Activated T-helper 1 cell treated with anti-CD3 and anti-CD28 coated beads, Interleukin-12 subunit alpha, Interleukin-12 subunit beta, Interleukin-2, Interleukin-4 antibody, amounts not matched to agents 30 ng/mL and 10 ng/mL and 1 ng/mL, durations not matched to agents 14 hours and 24 hours and 36 hours (primary cell): ENCODE measurements at places on chromosomes 7 and 10.

DNA sequence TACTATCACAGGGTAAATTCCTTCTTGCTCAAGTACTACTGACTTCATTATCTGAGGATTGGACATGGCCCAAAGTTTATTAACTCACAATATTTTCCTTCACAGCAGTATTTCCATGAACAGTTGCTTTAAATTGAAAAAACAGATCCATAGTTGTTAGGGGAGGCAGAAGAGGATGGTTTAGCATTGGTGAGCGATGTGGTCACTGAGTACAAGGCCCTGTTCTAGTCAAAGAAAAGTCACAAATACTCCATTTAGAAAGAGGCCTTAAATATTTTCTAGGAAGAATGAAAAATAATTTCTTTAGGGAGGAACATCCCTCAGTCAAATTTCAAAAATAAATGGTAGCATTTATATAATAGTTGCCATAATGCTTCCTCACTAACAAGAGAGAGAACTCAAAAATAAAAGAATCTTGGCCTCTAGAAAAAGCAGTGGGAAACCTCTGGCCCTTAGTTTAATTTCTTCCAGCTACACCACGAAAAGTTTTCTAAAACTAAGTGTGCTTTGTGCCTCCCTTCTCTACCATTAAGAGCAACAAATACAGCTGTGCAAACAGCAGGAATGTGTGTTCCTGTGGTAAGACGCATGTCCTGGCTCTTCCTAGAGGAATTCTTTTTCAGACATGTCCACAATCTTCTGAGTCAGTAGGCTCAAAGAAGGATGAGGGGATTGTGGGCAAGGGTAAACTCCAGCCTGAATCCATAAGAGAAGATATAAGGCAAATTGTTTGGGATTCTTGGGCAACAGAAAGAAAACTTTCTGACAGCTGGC lies 105.7 kb downstream of the HOXA1 start:
- DNase-seq: no peak

GRCh38 chr7:6545398-6546126 lies 5.7 kb downstream of the GRID2IP start:
- no peak for DNase-seq

DNA sequence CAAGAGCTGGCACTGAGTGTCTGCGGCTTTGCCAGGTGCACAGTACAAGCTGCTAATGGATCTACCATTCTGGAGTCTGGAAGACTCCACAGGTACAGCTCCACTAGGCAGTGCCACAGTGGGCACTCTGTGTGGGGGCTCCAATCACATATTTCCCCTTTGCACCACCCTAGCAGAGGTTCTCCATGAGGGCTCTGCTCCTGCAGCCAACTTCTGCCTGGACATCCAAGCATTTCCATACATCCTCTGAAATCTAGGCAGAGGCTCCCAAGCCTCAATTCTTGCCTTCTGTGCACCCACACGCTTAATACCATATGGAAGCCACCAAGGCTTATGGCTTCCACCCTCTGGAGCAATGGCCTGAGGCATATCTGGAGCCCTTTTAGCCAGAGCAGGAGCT lies 29.2 kb downstream of the IQUB start:
- no peak for DNase-seq

DNA sequence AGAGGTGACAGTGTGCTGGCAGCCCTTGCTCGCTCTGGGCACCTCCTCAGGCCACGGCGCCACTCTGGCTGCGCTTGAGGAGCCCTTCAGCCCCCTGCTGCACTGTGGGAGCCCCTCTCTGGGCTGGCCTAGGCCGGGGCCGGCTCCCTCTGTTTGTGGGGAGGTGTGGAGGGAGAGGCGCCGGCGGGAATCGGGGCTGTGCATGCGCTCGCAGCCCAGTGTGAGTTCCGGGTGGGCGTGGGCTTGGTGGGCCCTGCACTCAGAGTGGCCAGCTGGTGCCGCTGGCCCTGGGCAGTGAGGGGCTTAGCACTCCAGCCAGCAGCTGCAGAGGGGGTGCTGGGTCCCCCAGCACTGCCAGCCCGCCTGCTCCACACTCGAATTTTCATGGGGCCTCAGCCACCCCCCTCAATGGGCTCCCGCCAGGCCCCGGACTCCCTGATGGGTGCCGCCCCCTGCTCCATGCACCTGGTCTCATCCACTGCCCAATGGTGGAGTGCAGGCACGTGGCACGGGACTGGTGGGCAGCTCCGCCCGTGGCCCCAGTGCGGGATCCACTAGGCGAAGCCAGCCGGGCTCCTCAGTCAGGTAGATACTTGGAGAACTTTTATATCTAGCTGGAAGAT lies 96.7 kb upstream of the BET1 start:
- no peak for DNase-seq
